Hair follicular keratinocyte (primary cell): ENCODE measurements at places on chromosomes 2 and 18. TPM values are rescaled to one million over a fixed set of nuclear protein-coding genes. Genes with fewer than 3 reads are reported as not detected.

The RAB1A gene
- 81.4 and 90.0 TPM in 2 replicates for total RNA-seq

The RTKN gene
- 117 and 135 TPM in 2 replicates for total RNA-seq

The MFSD2B gene
- total RNA-seq, result not detected in 2 replicates

The ALK gene
- under 0.01 TPM in 1 of 2 replicates, not detected in the other for total RNA-seq

The KCNE4 gene
- not detected in 2 replicates for total RNA-seq

The CPO gene
- not detected in 2 replicates for total RNA-seq

The POTEF gene
- not detected in 2 replicates for total RNA-seq

The MARCHF7 gene
- 55.1 and 59.0 TPM in 2 replicates for total RNA-seq

The TPO gene
- total RNA-seq, result 0.23 TPM in 1 of 2 replicates, not detected in the other

The SRD5A2 gene
- total RNA-seq, result not detected in 2 replicates

The KANSL1L gene
- 3.0 and 4.8 TPM in 2 replicates for total RNA-seq
